ENCODE measurements at places on chromosomes 4 and X.

DNA sequence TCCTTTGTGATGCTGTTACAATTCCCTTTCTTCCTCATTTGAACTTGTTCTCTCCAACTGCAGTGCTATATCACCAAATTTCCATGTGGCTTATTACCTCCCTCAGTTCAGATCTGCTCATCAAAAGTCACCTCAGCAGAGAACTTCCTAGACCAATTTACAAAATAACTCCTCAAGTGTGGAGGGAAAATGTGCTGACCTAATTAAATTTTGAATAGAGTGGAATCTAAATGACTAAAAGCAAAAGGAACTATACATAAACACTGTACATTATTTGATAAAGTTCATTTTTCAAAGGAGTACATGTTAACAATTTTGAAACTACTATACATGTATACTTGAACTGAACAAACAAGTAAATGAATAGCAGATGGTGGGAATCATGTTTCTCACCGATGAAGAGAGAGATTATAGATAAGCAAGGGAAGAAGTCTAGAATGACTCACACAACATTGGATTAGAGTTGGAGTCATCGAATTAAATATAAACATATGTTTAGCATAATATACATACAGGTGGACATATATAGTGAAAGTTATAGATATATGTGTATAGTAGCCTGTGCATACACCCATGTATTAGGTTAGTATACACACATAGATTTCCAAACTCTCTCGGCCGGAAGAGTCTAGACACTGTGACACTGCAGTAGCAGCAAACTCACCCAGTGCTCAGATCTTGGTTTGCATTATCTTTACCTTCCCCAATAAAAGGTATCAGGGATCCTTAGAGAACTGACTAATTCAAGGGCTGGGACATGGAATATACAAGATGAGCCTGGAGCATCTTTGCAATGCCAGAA is 318.7 kb downstream of the PCDH18 start:
- DNase-seq, result no peak

DNA sequence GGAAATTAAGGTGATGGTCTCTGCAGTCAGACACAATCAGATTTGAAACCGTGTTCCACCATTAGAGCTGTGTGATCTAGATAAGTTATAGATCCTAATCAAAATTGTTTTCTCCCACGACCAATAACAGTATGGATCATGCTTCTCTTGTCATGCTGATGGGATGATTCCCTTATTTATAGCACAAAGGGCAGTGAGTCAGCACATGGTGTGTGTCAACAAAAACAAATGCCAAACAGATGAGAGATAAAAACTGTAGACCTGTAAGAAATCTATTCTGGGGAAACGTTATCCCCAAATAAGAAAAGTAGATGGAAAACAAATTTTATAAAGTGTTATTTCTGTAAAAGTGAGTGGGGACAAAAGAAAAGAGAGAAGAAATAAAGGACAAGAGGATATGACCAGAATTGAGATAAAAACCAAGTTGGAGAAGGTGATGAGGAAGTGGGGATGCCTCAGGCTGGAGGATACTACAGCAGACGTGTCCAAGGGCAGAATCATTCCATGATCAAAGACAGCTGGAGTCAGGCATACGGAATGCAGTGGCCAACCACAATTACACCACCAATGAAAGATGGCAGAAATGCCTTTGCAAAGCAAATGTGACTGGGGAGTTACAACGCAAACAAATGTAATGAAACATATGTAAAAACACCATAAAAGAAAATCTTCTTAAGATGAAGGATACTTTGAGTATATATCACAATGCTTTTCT is 377.8 kb upstream of the PRKX start:
- DNase-seq, result no peak

DNA sequence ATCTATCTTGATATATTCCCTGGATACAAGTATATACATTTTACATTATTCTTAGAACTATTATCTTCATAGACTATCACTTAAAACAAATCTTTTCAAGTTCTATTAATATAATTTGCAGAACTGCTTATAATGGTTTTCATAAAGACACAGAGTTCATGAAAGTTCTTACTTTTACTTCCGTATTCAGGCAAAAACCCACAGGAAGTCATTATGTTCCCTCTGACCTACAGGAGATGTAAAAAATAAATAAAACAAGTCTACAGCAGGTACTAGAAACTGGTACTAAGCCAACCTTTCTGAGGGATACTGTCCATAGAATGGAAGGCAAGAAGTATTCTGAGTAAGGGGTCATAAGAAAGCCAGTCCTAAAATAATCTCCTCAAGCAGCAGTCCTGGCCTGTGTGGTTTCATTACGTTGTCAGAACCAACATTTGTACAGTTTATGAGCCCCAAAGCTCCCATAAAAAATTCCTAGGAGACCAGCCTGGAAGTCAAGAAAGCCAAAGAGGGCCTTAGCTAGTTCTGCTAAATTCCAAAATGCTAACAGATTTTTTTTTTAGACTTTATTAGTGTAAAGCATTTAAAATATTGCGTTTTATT is 68.6 kb downstream of the CAMK2D start:
- DNase-seq, result no peak

GRCh38 chr4:184396570-184397515 is 77.5 kb downstream of the IRF2 start:
- DNase-seq, result no peak

GRCh38 chr4:134365852-134366251 is 164.3 kb upstream of the PABPC4L start:
- no peak for DNase-seq
